ENCODE measurements at places on chromosomes 16 and 17.
A peak's percentile ranks its signal among the peaks of the same experiment; 100 is the strongest.

GRCh38 chr17:44214230-44214494, 5.3 kb downstream of the UBTF start:
- no peak for DNase-seq

DNA sequence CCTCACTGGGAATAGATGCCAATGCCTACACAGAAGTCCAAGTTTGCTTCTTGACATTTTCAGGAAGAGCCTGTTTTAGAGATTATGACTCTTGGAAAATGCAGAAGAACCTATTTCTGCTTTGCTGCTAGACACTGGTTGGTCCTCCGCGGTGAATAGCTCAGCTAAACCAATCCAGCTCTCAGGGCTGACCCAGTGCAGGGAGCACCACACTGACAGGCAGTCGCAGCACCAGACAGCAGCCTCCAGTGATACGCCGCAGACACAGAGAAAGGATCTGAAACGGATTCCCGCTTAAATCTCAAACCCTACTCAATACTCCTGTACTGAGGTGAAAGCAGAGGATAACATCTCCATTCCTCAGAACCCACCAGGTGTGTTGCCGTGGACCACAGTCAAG, 183.4 kb downstream of the ENGASE start:
- DNase-seq = no peak

DNA sequence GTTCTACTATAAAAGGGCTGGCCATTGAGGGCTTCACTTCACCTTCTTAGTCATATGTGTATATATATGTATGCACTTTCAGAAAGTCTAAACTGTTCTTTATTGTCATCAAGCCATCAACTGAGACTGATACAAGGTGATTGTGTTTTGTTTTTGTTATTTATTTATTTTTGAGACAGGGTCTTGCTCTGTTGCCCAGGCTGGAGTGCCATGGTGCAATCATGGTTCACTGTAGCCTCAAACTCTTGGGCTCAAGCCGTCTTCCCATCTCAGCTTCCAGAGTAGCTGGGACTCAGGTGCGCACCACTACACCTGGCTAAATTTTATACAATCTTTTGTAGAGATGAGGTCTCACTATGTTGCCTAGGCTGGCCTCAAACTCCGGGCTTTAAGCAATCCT, 5.6 kb downstream of the ZNRF1 start:
- DNase-seq = no peak

- DNase-seq = no peak
Measured at GRCh38 chr16:54341892-54342776, 55.5 kb upstream of the IRX3 start.

DNA sequence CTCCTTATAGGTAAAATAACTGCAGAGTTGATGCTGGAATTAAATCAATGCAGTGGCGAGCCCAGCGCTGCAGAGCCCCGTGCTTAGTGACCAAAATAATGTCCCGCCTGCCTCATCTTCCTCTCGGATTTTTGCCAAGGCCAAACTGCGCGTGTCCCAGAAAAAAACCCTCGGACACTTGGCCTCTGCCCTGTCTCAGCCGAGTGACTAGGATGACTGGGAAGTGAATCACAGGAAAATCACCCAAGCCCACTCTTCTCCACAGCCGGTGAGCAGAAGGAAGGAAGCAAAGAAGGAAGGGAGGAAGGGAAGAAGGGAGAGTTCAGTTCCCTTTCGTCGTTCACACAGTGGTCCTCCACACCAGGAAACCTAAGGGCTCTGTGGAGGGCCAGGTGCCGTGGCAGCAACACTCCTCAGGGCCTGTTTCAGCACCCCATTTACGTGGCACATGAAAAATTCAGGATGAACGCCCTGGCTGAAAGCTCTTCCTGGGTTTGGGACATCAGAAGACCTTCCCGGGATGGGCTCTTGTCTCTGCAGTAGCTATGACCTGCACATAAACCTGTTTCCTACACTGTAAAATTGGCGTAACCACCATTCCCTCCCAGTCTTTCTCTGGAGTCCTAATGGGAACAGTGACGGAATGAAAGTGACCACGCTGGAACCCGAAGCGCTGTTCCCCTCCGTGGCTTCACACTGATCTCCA, 25.4 kb upstream of the HOXB13 start:
- DNase-seq = no peak

GRCh38 chr16:53822936-53823529, 119.1 kb downstream of the FTO start:
- peak; percentile 89 for DNase-seq

- no peak for DNase-seq
Measured at GRCh38 chr16:61182391-61182790, 853.8 kb downstream of the CDH8 start.

DNA sequence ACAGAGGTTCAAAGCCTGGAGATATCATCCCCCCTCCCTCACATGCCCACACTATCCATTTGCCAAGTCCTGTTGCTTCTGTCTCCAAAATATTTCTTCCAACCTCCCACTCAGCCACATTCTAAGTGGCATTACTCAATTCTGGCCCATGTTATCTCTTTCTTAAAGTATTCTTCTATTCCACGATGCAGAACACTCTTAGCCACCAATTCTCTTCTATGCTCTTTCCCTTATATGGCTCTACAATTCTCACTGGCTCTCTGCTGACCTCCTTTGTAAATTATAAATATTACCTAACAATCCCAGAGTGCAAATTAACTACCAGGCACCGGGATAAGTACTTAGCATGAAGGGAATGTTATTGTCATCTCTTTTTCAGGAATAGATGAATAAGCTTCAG, 82.4 kb downstream of the KCNJ2 start:
- DNase-seq = no peak
